Fibroblast of the aortic adventitia (primary cell): ENCODE measurements at places on chromosomes 4 and X. TPM values are rescaled to one million over a fixed set of nuclear protein-coding genes. Genes with fewer than 3 reads are reported as not detected.

Gene SATL1
- total RNA-seq = not detected in 2 replicates

Gene F11
- total RNA-seq = not detected in 2 replicates

- DNase-seq = no peak
Measured at GRCh38 chr4:152673489-152673888, 6.3 kb downstream of the TMEM154 start.

- DNase-seq = peak; percentile 54
Measured at GRCh38 chrX:103722505-103722904, 11.8 kb downstream of the TMEM31 start.

- peak; percentile 72 for DNase-seq
Measured at GRCh38 chr4:173509036-173510001, 20.7 kb downstream of the HAND2 start.

DNA sequence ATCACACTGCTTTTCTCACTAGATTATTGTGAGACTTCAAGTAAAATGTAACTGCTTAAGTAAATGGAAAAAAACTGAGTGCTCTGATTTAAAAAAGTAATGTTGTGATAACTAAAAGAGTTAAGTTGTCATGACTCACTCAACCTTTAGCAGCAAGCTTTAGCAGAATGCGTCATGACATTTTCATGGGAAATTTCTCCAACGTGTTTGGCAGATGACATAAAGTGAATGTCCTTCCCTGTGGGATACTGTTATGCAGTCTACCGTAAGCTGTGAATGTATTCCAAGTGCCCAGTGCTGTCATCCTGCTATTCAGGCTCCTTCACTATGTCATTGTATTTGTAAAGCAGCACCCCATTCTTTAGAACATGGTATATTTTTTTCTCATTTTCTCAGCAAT, 136.2 kb downstream of the CPXCR1 start:
- DNase-seq = no peak

Gene PRKG2
- total RNA-seq = 7.8 and 7.9 TPM in 2 replicates

- no peak for DNase-seq
Measured at GRCh38 chrX:101450085-101450484, 35.2 kb upstream of the ARMCX4 start.

DNA sequence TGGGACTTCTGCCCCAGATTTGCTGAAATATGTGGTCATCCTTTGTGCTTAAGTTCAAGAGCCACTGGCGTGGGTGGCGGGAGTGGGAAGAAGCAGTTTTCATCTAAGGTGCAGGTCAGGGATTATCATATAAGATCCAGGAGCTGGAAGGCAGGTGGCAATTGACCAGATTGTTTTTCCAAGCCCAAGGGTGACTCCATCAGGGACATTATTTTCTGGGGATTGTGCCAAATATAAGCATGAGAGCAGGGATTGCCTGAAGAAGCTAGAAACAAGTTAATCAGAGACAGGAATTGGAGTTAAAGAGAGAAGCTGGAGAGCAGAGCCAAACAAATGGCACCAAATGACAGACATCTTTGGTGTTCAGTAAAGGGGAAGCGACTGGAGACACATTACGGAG, 19.4 kb upstream of the SEL1L3 start:
- no peak for DNase-seq

Gene HEPH
- total RNA-seq = 29.5 and 52.8 TPM in 2 replicates

- DNase-seq = no peak
Measured at GRCh38 chrX:153848325-153848724, 18.0 kb upstream of the PDZD4 start.

Gene ANOS1
- 4.9 and 7.5 TPM in 2 replicates for total RNA-seq

DNA sequence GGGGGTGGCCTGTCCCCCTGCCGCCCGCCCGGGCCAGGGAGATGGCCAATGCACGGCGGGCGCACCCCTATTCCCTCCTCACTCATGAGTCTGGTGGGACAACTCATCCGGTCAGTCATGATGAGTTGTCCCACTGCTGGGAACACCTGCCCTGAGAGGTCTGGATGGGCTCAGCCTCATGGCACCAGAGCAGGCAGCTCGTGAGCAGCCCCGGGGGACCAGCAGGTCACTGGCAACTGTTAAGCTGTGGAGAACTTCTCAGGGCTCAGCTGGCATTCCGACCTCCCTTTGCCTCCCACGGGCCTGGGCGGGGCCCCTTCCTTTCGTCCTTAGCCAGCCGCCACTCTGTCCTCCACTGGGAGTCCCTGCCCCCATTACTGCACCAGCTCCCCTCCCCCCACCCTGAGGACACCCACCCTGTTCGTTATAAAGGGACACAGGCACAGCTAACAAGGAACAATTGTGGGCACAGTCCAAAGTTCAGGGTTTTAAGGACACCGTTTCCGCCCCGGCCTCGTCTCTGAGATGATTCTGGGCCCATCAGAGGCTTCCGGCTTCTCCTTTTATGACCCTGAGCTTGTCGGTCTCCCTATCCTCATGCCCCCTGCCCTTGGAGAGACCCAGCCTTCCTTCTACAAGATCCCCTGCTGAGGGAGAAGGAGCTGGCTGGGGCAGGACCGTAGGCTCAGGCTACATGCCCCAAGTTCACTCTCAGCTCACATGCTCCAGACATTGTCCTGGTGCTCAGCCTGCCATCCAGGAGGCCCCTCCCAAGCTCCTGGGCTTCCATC, 14.6 kb upstream of the KIAA0232 start:
- DNase-seq = no peak

DNA sequence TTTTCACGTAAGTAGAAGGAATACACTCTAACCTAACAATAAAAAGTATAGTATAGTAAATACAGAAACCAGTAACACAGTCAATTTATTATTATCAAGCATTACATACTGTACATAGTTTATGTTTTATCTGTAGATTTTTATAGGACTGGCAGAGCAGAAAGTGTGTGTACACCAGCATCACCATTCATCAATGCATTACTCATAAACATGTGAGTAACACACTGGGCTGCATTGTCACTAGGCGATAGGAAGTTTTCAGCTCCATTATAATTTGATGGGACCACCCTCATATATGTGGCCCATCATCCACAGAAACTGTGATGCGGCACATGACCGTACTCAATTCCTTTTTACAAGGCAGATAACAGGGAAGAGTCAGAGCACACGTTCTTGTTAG, 137.8 kb upstream of the RBPJ start:
- peak; percentile 57 for DNase-seq

- peak; percentile 56 for DNase-seq
Measured at GRCh38 chrX:16827225-16827624, 41.0 kb downstream of the TXLNG start.

Gene TSPYL2
- total RNA-seq = 15.2 and 17.5 TPM in 2 replicates

GRCh38 chrX:149259241-149259640, 245.9 kb downstream of the IDS start:
- DNase-seq = no peak

Gene DYNLT3
- total RNA-seq = 19.4 and 64.2 TPM in 2 replicates

Gene FGA
- not detected in 2 replicates for total RNA-seq

DNA sequence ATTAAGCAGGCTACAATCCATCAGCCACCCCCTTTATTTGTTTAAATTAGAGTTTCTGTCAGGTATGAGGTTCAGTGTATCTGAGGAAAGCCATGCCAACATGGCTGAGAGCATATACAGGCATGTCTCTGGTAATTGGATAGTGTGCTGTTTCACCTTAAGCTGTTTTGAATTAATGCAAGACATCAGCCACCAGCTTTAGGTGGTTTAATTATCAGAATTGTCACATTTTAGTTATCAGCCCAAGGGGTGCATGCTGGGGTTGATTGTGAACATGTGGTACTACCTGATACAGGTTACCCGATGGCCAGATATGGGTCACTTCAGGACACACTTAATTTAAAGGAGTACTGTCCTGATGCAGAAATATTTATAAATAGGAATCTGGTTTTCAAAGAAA, 353.2 kb upstream of the TENM3 start:
- DNase-seq = no peak
